Right cardiac atrium (tissue), 5 donors: ENCODE measurements at places on chromosomes 12 and 14. TPM values are rescaled to one million over a fixed set of nuclear protein-coding genes. Genes with fewer than 3 reads are reported as not detected.

Gene CD163
- 33.3 TPM for polyA plus RNA-seq

- DNase-seq: no peak
Measured at GRCh38 chr14:52377940-52378339, 63.8 kb downstream of the PTGER2 start.

GRCh38 chr14:89418976-89419375 lies 1.9 kb upstream of the FOXN3 start:
- DNase-seq: no peak

DNA sequence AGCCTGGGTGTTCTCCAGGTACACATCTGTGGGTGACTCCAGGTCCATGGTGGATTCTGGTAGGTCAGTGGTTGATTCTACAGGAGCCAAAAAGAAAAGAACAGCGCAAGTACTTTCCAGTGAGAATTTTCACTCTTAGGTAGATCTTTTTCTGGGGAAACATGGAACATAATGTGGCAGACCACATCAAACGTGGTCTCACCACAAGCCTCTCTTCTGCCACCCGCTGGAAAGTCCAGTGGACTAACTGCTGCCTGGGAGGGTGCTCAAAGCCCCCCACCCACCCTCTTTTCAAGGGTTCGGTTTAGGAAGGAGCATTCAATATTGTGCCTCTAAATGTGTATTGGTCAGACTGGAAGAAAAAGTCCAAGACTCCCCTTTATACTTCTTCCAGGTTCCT lies 36.1 kb upstream of the PRB2 start:
- no peak for DNase-seq

- DNase-seq: peak; percentile 96
Measured at GRCh38 chr12:569803-570434, 93.3 kb downstream of the NINJ2 start.

Gene GPR33
- polyA plus RNA-seq: not detected

- no peak for DNase-seq
Measured at GRCh38 chr14:50344116-50344775, 32.1 kb downstream of the DMAC2L start.

DNA sequence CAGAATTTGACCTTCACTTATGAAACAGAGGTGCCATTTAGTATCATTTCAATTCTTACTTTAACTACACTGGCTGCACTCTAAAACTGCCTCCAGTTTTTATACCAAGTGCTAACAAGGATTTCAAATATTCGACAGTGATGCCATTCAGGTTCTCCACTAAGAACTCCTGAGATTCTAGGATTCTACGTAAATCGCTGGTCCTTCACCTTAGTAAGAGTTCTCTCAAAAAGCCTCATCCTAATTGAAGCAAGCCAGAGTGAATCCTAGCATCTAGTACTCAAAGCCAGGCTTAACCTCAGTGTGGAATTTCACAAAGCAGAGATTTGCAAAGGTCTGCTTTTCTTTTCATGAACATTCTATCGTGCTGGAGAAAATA lies 3.5 kb downstream of the SLC38A2 start:
- DNase-seq: no peak

DNA sequence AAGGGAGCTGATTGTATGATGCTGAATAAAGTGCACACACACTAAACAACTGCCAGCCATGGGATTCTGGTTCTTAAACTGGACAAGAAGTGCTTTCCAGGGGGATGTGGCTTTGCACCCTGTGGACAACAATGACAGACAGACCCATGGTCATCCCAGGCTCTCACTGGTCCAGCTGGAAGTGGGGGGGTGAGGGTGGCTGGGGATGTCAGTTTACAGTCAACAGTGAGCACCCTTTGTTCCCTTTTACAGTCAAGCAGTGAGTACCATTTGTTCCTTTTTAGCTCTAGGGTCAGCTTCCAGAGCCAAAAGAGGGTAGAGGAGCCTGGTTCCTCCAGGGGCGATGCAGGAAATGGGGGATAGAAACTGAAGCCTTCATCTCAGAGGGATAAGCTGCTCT lies 100.7 kb downstream of the SMOC1 start:
- no peak for DNase-seq

DNA sequence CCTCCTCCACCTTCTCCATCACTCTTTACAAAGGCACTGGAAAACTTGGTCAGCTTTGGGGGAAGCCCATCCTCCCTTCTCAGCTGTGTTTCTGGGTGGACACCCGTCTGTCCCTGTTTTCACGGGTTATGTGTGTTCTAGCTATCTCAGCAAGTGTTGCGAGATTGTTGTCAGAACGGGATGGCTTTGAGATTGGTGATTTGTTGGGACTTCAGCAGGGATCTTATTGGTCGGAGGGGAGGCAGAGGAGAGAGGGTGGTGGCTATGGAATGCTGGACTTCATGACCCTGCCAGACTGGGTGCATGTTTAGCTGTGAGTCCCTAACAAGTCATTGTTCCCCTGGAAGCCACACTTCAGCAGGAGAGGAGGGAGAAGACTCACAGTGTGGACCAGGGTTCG lies 2.1 kb downstream of the USP5 start:
- DNase-seq: no peak

Gene B4GALNT3
- 27.5 TPM for polyA plus RNA-seq

DNA sequence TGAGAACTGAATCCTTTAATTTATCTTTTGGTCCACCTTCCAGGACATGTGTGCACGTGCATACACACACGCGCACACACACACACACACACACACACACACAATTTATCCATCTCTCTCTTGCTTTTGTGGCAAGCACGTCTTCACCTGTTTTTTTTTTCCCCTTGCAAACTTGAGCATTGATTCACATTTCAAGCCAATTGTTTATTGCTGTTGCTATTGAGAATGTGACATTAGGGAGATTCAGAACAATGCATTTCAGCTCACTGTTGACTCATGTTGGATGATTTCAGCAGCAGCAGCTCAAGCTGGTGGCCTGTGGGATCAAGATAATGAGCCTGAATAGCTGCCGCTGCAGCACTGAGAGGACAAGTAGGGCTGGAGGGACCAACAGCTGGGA lies 128.9 kb downstream of the SNAPC1 start:
- DNase-seq: no peak

DNA sequence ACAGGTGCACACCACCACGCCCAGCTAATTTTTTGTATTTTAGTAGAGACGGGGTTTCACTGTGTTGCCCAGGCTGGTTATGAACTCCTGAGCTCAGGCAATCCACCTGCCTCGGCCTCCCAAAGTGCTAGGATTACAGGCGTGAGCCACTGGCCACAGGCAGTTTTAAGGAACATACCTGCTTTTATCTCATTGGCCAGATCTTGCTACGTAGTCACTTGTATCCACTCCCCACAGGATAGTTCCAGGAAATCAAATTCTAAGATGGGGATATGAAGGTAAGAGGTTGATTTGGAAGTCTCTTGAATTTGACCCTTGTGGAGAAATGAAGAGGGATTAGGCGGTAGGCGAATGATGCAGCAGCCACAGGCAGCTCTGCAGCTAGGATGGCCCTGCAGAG lies 8.8 kb upstream of the PLEKHG6 start:
- DNase-seq: no peak

DNA sequence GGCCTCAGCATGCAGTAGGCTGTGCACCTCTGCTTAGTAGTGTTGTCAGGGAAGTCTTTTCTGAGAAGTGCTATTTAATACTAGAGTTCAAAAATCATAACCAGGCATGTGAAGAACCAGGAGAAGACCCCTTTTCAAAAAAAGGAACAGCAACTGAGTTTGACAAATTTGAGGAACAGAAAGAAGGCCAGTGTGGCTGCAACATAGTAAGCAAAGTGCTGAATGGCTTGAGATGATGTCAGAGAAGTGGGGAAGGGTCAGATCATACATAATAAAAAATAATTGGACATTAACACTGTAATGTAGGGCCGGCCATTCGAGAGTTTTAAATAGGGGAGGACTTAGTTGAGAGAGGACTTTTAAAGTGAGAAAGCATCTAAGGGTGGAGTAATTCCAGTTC lies 11.1 kb upstream of the CNTN1 start:
- no peak for DNase-seq

DNA sequence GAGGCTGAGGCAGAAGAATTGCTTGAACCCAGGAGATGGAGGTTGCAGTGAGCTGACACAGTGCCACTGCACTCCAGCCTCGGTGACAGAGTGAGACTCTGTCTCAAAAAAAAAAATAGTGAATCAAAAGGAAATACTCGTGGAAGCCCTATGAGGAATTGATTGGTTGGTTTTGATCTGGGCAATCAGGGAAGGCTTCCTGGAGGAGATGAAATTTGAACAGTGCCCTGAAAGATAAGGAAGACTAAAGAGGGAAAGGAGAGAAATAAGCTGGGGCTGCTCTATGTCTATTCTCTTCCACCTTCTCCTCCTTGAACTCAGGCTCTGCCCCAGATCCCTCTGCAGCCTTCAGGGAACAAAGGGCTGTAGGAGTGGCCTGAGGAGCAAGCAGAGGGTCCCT lies 54.1 kb downstream of the IRF2BPL start:
- no peak for DNase-seq

- DNase-seq: no peak
Measured at GRCh38 chr12:66823857-66824570, 145.1 kb upstream of the GRIP1 start.

GRCh38 chr12:52835271-52836041 lies 1.3 kb upstream of the KRT79 start:
- no peak for DNase-seq

- DNase-seq: no peak
Measured at GRCh38 chr14:92698393-92698792, 50.0 kb downstream of the LGMN start.

Gene TMPRSS12
- polyA plus RNA-seq: not detected

DNA sequence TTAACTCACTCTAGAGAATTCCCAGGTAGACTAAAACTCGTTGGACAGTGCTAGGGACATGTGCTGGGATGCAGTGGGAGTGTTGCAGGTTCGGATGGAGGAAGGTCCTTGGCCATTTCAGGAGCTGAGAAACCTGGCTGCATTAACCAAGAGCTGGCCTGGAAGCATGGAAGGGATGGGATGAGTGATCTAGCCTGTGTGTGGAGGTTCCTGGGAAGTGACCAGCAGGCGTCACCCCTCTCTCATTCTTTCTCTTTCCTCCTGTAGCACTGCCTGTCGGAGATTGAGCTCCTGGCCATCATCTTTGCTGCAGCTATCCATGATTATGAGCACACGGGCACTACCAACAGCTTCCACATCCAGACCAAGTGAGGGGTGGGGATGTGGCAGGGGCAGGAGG lies 15.6 kb downstream of the PPP1R1A start:
- DNase-seq: no peak

DNA sequence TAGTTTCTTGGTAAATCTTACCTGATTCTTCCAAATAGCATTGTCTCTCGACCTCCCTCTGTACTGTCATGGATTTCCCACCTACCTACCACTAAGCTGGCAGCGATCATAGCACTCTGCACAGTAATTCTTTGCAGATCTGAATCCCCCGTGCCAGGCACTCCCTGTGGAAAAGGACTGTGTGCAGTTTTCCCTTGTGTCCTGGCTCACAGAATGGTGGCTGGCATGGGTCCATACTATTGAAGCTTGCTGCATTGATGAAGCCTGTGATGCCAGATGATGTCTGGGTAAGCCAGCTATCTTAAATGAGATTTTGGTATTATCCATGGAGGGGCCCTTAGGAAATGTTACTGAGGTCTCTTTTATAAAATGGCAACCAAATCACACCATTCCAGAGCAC lies 135.7 kb downstream of the RPAP3 start:
- no peak for DNase-seq

DNA sequence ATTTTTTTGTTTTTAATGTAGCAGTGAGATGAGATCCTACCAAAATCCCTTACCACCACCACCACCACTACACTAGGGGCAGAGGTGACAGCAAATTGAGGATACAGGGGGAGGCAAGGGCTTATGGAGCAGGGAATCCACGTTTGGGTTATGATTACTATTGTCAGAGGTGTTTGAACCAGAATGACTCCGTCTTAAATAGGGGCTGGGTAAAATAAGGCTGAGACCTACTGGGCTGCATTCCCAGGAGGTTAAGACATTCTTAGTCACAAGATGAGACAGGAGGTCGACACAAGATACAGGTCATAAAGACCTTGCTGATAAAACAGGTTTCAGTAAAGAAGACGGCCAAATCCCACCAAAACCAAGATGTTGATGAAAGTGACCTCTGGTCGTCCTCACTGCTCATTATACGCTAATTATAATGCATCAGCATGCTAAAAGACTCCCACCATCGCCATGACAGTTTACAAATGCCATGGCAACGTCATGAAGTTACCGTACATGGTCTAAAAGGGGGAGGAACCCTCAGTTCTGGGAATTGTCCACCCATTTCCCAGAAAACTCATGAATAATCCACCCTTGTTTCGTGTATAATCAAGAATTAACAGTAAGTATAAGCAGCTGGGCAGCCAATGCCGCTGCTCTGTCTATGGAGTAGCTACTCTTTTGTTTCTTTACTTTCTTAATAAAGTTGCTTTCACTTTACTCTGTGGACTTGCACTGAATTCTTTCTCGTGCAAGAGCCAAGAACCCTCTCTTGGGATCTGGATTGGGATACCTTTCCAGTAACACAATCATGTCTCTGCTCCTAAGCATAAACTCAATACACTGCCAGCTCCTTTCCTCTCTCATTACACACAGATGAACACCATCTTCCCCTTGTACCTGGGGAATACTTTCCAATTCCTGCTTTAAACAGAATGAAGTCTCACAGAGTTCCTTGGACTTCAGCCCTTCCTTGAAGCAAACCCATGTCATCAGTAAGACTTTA lies 16.7 kb upstream of the CRY1 start:
- DNase-seq: no peak

Gene CLEC2D
- 3.1 TPM for polyA plus RNA-seq

DNA sequence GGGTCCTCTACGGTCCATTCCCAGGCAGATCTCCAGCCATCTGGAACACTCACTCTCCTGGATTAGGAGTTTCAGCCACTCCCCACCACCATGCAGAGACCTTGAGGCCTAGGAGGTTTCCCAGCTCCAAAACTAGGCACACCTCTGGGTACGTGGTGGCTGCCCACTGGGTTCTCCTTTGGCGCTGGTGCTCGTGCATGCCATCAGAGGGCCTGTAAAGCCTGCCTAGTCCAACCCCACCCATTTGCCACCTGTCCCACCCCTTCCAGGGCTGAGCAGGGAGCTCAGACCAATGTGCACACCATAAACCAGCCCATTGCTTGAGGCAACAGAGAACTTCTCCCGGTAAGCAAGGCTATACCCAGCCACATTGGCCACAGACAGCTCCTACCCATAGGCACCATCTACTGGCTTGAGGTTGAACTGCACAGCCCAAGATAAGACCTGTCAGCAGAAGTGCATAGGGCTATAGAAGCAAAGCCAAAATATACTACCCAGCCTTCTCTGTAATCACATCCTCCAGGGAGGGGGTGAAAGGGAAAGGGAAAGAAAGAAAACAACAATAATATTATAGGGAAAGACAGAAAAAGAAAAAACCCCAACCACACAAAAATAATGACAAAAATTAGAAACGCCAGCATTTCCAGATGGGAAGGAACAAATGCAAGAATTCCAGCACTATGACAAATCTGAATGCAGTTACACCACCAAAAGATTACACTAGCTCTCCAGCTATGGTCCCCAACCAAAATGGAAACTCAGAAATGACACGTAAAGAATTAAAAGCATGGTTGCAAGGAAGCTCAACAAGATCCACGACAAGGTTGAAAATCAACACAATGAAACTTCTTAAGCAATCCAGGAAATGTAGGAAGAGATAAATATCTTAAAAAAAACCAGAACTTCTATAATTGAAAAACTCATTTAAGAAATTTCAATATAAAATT lies 111.9 kb upstream of the CCDC175 start:
- DNase-seq: no peak

GRCh38 chr14:95442633-95443021 lies 73.8 kb downstream of the SYNE3 start:
- DNase-seq: peak; percentile 87

GRCh38 chr12:70609739-70610491 lies 27.3 kb downstream of the PTPRB start:
- DNase-seq: peak; percentile 70
